ENCODE measurements at places on chromosomes 13 and 19. TPM values are rescaled to one million over a fixed set of nuclear protein-coding genes. Genes with fewer than 3 reads are reported as not detected.

The ZNF132 gene
- 4.2 TPM for total RNA-seq

The RYR1 gene
- 0.20 TPM for total RNA-seq

The CA11 gene
- 55.0 TPM for total RNA-seq

The SLC10A2 gene
- total RNA-seq: not detected
